Activated CD4-positive, alpha-beta memory T cell treated with anti-CD3 and anti-CD28 coated beads, Interleukin-2, amount 10 ng/mL, durations not matched to agents 7 days and 5 days (primary cell): ENCODE measurements at places on chromosomes 12 and 14. TPM values are rescaled to one million over a fixed set of nuclear protein-coding genes. Genes with fewer than 3 reads are reported as not detected.

- no peak overlapping the region for H3K27ac ChIP-seq
- no peak for DNase-seq
- H3K36me3 ChIP-seq = no peaks in the 10 kb centered on the region
- no peaks in the 10 kb centered on the region for H3K4me1 ChIP-seq
These were observed 141.8 kb upstream of the DYRK2 start for GRCh38 chr12:67506739-67507138.

- no peaks in the 10 kb centered on the region for H3K27me3 ChIP-seq
- H3K36me3 ChIP-seq = no peaks in the 10 kb centered on the region
- H3K4me3 ChIP-seq = no peak overlapping the region
- H3K27ac ChIP-seq = no peak overlapping the region
- no peak for DNase-seq
- no peaks in the 10 kb centered on the region for H3K4me1 ChIP-seq
These were observed 48.8 kb upstream of the SLCO1C1 start for GRCh38 chr12:20646239-20646827.

Gene PRKD1
- total RNA-seq = not detected

- H3K4me3 ChIP-seq = no peak overlapping the region
- DNase-seq = no peak
- no peak overlapping the region for H3K27ac ChIP-seq
- H3K4me1 ChIP-seq = peaks cover 6% of the 10 kb centered on the region
- no peaks in the 10 kb centered on the region for H3K36me3 ChIP-seq
- H3K27me3 ChIP-seq = no peaks in the 10 kb centered on the region
These were observed 47.4 kb upstream of the BTG1 start for GRCh38 chr12:92193063-92193462.

Gene PLA2G1B
- not detected for total RNA-seq
